NK-92 treated with Interleukin-12 subunit alpha and Interleukin-12 subunit beta, amount 100 ng/mL, for 24 hours (cell line): ENCODE measurements at places on chromosomes 3 and 15.

GRCh38 chr3:143121241-143122088 lies 1.9 kb downstream of the CHST2 start:
- DNase-seq = no peak

DNA sequence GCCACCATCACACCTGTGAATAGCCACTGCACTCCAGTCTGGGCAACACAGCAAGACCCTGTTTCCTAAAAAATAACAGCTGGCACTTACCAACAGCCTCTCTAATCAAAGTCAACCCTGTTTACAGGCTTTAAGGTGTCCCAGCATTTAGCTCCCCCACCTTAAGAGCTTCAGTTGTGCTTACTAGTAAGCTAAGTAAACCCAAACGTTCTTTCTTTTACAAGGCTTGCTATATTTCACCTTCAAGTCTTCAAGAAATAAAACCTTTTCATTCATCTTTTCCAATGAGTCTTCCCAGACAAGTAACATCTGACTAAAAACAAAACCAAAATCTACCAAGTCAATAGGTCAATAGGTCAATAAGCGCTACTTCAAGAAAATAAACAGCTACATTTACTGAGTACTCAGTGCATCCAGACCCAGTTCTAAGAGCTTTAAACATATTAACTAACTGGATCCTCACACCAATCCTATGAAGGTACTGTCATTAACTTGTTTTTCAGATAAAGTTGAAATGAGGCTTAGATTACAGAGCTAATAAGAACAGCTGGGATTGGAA lies 62.4 kb downstream of the PBRM1 start:
- no peak for DNase-seq

GRCh38 chr3:101193957-101194356 lies 126.4 kb downstream of the IMPG2 start:
- DNase-seq = no peak

- no peak for DNase-seq
Measured at GRCh38 chr3:197317250-197317963, 19.0 kb upstream of the DLG1 start.

DNA sequence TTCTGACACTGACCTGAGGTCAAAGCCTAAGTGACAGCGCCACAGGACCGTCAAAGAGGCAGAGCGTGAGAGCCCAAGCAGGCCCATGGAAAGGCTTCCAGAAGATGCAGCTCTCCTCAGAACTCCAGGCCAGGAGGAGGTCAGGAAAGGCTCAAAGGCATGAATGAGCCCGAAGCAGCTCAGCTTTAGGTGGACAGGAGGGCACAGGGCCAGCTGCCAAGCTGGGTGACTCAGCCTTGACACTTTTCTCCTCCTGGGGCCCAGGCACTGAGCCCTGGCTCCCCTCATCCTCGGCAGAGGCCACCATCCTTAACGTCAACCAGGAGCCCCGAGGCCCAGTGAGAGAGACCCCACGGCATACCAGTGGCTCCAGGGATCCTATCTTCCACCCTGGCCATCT lies 62.9 kb downstream of the ADCY5 start:
- DNase-seq = no peak

- no peak for DNase-seq
Measured at GRCh38 chr15:80462836-80463512, 58.8 kb downstream of the ARNT2 start.

GRCh38 chr3:168094877-168095610 lies 680 bp downstream of the GOLIM4 start:
- peak; percentile 85 for DNase-seq

GRCh38 chr3:124714223-124714853 lies 15.9 kb upstream of the UMPS start:
- no peak for DNase-seq

DNA sequence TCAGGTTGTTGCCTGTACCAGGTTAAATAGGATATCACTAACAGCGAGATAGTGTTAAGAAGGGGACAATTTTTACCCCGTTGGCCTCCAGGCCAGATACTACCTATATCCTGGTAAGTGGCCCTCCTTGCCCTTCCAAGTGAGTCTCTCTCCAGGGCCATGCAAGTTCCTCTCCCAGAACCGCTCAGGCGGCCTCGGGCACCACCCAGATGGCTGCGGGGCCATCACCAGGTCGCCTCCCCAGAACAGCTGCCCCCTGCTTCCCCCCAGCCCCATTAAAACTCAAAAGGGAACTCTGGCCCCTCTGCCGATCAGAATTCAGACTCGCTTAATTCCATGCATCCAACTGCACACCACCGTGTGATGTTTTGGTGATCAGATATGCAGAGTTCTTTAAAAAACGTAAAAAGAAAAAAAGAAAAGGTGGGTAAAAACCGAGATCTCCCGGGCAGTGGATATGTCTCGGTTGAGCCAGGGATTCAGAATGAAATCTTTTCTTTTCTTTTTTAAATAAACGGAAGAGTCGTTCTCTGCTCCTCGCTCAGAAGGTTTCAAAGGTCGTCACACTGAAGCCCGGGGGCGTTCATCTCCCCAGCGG lies 1.9 kb upstream of the TRIM71 start:
- DNase-seq = no peak

- no peak for DNase-seq
Measured at GRCh38 chr3:187702507-187703033, at the start of gene RTP2. TSS of gene RTP2 (minus strand) at chr3:187702557. CDS start at chr3:187702128, 429 bp downstream.

DNA sequence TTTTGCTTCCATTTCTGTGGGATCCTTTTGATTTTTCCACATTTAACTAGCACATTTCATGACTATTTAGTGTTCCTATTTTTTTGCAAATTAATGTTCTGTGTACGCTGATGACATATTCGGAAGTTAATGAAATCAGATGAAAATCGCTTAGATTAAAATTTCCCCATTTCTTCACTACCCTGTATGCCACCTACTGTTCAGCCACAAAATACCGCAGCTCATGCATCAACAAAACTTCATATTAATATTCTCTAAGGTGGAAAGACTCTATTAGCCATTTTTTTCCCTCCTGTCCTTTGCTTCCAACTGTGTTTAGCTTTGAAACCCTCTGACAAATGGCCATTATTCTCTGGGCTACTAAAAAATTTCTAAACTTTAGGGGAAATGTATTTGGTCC lies 300.6 kb downstream of the MECOM start:
- DNase-seq = no peak

- DNase-seq = no peak
Measured at GRCh38 chr15:38524156-38524555, 40.5 kb downstream of the RASGRP1 start.

DNA sequence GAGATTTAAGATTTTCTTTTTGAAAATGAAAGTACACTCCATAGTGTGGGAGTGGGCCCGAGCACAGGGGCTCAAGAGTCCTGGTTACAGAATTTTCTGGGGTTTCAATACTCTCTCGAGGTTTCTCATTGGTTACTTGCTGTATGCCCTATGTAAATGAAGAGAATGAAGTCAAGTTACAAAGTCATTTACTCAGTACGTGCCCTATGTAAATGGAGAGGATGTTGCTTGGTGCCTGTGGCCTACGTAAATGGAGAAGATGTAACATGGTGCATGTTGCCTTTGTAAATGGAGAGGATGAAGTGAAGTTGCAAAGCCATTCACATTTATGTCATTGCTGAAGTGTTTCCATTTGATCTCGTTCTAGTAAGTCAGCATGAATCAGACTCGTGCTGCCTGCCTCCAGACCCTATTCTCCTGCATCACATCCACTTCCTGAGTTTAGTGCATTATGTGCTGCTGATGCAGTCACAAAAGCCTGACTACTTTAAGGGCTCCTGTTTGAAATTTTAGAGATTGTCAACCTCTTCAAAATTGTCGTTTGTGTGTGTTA lies 302.0 kb downstream of the ZBBX start:
- no peak for DNase-seq

DNA sequence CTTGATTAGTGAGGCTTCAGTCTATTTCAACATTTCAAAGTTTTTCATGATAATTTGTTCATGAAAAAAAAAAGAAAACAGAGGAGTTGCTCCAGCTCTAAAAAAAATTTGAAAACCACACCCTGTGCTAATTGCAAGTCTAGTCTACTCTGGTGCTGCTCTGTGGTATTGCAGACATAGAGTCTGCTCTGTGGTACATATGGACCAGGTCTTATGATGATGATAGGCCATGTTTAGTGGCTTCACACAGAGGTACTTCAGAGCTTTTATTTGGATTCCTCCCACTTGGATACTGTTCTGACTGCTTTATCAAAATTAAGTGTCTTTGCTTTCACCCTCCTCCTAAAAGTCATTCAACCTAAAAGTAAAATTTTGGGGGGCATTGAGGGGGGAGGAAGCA lies 160.8 kb downstream of the ALCAM start:
- no peak for DNase-seq

GRCh38 chr15:82933576-82933975 lies 18.9 kb downstream of the HOMER2 start:
- no peak for DNase-seq

- no peak for DNase-seq
Measured at GRCh38 chr3:49700014-49700413, 10.7 kb downstream of the RNF123 start.

DNA sequence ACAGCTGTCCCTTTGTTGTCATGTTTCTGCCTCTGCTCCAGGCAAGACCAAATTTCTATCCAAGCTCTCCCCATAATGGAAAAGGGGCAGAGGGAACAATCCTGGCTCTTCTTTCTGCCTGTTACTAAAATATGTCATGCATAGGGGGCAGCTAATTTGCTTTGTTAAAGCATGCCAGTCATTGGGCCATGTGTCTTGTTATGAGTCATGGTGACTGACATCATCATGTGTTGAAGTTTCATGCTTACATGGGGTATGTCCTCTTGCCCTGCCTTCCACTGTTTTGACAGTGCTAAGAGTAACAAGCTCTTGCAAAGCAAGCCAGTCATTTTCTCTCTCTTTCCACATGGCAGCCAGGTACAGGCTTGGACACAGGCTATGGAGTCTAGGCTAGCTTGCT lies 268.9 kb downstream of the GABRB3 start:
- DNase-seq = no peak

DNA sequence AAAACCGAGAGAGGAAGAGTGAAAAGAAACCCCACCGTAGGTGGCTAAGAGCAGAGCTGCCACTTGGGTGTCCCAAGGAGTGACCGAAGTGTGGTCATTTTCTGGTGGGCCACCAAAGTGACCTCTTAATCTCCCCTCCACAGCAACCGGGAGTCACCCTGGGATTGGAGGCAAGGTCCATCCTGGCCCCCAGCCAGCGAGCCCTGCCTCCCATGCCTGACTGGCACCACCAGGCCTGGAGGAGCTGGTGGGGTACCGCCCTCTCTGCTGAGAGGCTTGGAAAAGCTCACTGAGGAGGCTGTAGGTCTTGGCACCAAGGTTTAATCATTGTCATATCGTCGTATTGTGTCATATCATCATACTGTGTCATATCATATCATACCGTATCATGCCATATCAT lies 74.0 kb upstream of the TRPM1 start:
- no peak for DNase-seq

DNA sequence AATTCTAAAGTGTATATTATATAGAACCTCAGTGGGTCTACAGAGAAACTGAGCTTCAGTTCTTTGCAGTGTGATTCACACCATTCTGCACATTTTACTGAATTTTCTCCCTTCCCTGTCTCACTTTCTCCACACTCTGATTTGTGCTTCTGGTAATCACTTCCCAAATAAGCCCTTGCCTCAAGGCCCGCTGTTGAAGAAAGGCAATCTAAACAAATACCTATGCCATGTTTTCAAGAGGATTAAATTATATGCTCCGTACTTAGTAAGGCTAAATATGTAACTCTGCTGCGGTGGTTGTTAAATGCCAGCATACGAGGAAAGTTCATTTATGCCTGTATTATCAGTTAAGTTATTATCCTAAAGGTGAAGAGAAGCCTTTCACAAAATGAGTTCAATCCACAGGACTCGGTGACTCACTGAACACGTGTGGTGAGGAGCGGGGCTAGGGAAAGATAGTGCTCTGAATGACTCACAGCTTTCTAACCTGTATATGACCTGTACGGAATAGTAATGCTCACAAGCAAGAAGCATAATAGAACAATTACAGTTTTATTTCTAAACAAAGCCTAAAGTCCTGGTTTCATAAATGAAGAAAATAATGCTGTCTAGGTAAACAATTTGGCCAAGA lies 25.1 kb downstream of the CNTN6 start:
- DNase-seq = no peak

DNA sequence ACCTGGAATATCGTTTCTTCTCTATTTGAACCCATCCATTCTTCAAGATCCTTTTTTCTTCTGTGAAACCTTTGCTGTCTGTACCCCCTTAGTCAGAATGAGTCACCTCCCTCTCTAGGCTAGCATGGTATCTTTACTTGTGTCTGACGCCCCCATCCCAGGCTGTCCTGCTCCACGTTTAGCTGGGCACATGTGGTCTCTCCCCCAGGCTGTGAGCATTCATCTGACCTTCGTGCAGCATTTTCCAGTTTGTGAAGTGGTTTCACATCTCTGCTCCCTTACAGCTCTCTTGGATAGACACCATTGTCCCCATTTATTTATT lies 14.3 kb upstream of the TLE3 start:
- DNase-seq = no peak

- no peak for DNase-seq
Measured at GRCh38 chr3:58324391-58325390, 8.0 kb upstream of the PXK start.

DNA sequence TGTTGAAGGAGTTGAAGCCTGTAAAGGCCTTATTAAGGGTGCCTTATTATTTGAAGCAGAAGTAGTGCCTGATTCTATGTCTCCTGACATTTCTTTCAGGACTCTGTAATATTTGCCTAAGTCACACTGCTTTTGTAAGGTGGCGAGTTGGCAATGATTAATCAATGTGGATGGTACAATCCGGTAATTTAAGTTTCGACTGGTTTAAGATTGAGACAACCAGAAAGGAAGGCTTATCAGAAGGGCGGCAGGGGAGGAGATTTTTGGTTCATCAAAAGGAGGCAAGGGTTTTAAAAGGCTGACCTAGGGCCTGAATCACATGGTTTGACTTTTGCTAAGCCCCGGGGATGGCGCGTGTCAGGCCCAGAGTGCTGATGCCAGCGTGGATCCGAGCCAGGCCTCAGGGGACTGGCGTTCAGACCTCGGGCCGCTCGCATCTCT lies 830 bp upstream of the RNF13 start:
- DNase-seq = no peak

- DNase-seq = no peak
Measured at GRCh38 chr3:106699122-106699521, 678.1 kb upstream of the CCDC54 start.

- no peak for DNase-seq
Measured at GRCh38 chr3:149612456-149612855, 45.4 kb downstream of the WWTR1 start.

- no peak for DNase-seq
Measured at GRCh38 chr15:88013111-88013510, 243.4 kb downstream of the NTRK3 start.

- DNase-seq = no peak
Measured at GRCh38 chr15:73628976-73629797, 4.0 kb downstream of the NPTN start.

DNA sequence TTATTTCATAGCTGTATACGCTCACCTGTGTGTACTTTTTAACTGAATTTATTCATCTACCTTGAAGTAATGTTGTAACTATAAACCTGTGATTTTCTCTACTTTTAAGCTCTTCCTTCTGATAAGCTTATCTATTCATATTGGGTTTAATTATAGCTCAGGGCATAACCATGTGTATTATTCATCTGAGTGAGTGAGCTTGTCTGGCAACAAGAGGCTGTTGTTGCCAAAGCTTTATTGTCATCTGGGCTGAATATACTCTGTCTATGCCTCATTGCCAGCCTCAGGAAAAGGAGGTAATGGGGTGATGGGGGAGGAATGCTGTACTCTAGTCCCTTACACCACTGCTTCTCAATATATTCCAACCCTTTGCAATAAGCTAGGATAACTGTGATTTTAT lies 292.4 kb downstream of the UBE2E2 start:
- DNase-seq = no peak

- DNase-seq = no peak
Measured at GRCh38 chr3:23945663-23945912, 502 bp downstream of the NR1D2 start.
